ENCODE measurements at places on chromosomes 4 and X.
A peak's percentile ranks its signal among the peaks of the same experiment; 100 is the strongest.

- DNase-seq = no peak
Observed at GRCh38 chr4:40990899-40991265, 223.5 kb downstream of the APBB2 start.

DNA sequence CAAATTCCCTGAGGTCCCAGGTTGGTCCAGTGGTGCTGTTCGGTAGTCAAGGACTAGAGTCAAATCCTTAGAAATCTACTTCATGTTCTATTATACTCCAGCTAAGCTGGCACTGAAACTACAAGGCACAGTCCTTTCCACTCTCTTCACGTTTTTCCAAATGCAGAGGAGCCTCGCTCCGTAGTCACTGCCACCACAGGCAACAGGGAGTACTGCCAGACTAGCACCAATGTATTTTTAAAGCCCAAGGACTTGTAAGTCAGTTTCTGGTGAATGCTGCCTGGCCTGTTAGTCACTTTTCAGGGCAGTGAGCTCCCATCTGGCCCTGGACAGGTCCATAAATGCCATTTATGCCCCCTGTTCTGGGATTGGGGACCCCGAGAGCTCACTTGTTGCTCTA is 323.5 kb downstream of the FAM47A start:
- no peak for DNase-seq

GRCh38 chr4:173398220-173398619 is 696 bp downstream of the SCRG1 start:
- no peak for DNase-seq

DNA sequence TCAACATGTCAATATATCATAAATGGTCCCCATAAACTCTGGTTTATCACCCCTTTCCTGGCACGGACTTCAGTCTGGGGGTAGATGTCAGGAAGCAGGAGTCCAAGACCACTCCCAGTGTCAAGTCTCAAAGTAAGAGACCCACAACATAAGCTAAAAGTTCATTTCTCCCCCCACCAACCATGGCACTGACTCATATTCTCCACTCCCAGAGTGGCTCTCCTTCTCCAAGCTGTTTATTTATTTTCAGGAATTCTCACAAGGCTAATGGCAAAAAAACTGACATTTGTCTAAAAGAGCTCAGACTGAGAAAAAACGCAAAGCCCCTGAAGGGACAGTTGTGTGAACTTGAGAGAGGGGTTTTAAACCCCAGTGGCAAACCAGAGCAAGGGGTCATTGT is 217.0 kb downstream of the RAB28 start:
- no peak for DNase-seq

- DNase-seq = no peak
Observed at GRCh38 chr4:127629371-127629770, 3.4 kb upstream of the INTU start.

DNA sequence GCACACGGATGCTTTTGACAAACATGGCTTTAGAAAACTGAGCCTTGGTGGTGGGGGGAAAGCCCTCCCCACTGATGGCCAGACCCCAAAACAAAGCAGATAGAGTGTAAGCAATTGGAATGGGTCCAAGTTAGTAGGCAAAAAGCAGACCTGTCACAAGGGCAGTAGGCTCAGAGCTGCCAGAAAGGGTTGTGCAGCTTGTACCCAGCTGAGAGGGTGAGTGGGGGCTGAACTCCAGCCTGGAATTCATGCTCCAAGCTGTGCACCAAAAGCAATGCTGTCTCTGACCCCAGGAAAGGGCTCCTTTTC is 101.1 kb upstream of the TEX13D start:
- DNase-seq = no peak

DNA sequence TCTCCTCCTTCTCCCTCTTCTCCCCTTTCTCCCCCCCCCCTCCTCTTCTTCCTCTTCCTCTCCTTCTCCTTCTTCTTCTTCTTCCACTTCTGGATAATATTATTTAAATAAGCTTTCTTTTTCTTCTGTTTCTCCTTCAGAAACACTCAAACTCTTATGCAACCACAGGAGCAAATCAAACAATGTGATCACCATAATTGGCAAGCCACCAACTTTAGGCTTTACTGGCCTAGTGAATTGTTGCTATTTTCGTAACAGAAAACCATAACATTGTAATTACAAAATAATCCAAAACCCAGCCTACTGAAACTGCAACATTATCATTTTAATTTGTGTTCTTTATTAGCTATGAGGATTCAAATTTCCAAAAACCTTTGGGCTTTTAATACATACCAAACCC is 14.3 kb downstream of the DCAF8L1 start:
- no peak for DNase-seq

DNA sequence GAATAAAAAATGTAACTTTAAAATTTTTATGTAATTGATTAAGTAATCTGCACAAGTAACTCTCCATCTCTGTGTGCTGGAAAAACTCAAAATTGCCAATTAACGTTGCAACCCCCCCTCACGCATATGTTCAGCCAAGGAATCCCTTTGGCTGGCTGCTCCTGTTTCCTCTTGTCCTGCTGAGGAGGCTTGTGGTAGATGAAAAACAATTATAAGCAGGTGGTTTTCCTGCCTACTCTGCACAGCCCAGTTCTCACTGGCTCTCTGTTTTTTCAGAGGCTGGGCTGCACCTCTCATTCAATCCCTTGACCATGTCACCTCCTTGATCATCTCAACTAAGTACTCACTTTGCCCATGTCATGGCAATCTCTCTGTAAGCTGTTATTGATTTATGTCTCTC is 1068.4 kb downstream of the ARAP2 start:
- DNase-seq = no peak

GRCh38 chrX:120205816-120206753 is 44.5 kb upstream of the ZBTB33 start:
- DNase-seq = peak; percentile 21

- DNase-seq = no peak
Observed at GRCh38 chrX:103382877-103383276, 6.5 kb downstream of the BEX3 start.

GRCh38 chrX:153411255-153411987 is at the start of gene ZFP92:
Gene ZFP92 (plus strand): TSS chrX:153411472. CDS start chrX:153418323, 6,851 bp downstream.
- no peak for DNase-seq

GRCh38 chr4:73187325-73187724 is 71.3 kb downstream of the ANKRD17 start:
- DNase-seq = peak; percentile 14

DNA sequence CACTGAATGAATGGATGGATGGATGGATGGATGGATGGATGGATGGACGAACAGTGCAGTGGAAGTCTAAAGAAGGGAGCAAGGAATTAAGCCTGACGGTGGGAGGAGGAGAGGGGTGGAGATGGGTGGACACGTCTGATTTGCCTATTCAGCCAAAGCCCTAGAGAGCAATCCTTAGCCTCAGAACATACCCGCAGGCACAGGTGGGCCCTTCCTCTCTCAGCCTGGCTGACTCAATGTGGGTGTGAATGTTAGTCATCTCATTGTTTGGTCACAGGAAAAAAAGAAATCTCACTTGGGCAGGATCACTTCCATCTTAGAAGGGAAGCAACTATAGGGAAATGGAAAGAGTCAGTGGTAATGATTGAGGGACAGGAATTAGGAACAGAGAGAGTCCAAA is 165.9 kb downstream of the PJA1 start:
- DNase-seq = peak; percentile 30

- DNase-seq = no peak
Observed at GRCh38 chrX:4243759-4244158, 530.3 kb upstream of the PRKX start.

DNA sequence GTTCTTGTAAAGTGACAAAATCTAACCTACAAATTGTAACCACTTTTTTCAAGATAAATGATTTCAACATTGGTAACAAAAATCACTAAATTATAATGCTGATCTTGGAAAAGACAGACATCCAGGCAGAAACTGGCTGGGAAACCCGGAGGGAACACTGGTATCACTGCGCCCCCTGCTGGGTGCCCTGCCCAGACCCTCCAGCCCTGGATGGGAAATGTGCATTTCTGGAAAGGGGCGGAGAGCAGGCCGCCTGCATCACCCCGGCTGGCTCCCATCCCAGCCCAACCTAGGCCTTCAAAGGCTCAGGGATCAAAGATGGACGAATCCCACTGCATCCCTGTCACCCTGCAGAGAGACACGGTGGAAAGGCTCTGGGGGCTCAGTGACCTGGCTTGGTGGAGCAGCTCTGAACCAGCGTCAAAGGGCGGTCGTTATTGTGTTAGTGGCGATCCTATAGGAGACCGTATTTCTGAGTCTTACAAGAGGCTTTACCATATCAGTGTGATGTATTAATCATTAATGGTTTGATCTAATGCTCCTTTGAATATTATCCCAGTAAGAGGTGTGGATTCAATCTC is 37.3 kb downstream of the ACOX3 start:
- DNase-seq = peak; percentile 76

DNA sequence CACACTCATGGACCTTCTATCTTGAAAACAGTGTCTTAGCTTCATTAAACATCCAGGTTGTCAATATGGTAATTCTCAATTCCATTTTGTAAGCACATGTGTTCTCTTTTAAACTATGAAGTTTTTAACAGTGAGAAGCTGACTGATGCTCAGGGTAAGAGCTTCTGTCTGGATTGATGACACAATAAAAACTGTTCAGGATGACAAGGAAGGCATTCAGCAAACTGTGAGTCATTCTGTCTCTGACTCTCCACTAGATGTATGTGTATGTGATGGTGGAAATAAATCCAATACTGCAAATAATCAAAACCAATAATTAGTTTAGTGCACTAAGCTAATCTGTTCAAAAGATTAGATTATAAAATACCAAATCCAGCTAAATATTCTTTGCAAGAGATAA is 115.3 kb upstream of the ARX start:
- peak; percentile 1 for DNase-seq

DNA sequence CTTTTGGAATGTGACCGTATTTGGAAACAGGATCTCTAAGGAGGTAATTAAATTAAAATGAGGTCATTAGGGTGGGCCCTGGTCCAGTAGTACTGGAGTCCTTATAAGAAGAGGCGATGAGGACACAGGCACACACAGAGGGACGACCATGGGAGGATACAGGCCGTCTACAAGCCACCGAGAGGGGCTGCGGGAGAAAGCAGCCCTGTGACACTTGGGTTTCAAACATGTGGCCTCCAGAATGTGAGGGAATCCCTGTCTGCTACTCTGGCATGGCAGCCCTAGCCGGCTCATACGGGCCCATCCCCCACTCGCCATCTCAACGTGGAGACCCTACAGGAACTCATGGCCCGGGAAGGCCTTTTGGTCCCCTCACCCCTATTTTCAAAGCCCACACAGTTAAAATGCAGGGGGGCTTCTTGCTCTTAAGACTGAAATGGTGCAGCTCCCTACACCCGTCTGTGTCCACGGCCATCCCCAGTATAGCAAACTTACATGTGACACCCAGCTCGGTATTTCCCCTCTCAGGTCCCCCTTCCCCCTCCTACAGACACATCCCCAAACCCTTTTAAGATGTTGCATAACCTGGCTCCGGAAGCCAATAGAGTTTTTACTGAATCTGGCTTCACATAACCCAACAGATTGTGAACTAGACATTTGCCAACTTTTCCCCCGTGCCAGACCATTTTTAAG is 124.1 kb upstream of the TBL1X start:
- peak; percentile 36 for DNase-seq

DNA sequence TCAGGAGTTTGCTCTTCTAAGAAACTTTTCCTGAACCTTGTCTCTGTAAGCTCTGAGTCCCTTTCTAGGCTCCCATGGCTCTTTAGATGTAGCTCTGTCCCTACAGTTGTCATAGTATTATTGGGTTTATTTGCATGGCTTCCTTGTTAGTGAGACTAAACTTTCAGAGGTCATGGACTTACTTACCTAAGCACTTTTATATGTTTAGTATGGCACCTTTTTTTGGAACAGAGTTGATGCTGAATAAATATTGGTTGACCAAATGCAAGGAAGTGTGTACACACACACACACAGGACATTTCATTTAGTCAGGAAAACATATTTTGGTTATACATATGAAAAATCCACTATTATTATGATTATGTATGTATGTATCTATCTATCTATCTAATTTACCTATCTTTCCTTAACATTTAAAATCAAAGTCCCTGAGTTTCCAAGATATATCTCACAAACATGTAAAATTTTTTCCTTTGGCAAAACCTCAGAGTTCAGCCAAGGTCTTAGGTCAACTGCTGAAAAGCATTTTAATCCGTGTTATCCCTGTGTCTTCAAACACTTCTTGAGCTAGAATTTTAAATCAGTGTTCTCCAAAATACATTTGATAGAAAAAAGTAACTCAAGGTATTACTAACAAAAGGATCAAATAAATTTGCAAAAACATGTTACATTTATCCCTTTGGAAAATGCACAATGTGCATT is 47.1 kb upstream of the GBA3 start:
- no peak for DNase-seq

DNA sequence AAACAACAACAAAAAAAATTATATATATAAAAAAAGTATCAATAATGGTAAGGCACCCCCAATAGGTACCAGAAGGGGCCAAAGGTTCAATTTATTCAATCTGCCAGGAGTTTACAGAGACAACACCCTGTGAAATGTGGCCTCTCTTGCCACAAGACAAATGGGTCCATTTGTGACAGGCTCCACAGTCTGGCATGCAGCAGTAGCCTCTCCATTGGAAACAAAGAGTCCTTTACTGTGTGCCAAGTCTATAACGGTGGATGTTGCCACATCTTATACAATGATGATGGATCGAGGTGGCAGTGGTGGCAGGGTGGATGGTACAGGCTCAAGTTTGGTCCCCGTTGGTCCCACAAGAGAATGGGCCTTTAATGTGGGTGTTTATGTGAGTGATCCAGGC is 70.1 kb upstream of the SH3RF1 start:
- no peak for DNase-seq

- no peak for DNase-seq
Observed at GRCh38 chr4:98581126-98581525, 77.3 kb downstream of the TSPAN5 start.

- DNase-seq = no peak
Observed at GRCh38 chr4:57132743-57133137, 22.6 kb upstream of the IGFBP7 start.

- no peak for DNase-seq
Observed at GRCh38 chr4:2798399-2799223, 5.7 kb downstream of the SH3BP2 start.

DNA sequence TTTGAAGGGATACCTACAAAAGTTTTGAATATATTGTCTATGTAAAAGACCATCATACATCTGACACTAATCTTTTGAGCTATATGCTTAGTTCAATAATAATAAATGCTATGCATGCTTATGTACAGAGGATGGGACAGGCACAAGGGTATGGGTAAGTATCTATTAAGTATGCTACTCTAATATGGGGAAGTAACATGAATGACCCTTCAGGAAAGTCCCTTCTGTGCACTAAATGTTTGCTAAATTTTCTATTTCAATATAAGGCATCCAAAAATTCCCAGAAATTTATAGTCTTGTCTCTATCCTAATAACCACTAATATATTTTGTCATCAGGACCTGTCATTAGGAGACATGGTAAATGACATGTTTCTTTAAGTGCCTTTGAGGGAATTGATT is 19.0 kb downstream of the ATP8A1 start:
- DNase-seq = no peak

DNA sequence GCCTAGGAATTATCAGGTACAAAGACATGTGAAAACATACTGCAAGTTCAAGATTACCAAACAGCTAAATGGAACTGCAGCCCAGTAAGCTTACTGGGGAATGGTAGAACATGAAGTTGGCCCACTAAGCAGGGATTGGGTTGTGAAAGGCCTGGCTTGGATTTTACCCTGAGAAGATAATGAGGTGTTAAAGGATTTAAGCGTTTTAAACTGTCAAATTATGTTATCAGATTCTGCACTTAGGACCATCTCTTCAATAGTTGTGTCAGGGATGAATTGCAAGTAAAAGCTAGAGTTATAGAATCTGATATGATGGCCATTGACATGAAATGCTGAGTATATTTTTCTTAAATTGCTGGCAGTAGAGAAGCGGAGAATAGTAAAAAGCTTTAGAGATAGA is 225.7 kb downstream of the GRID2 start:
- DNase-seq = no peak

GRCh38 chr4:108119199-108119800 is 49.4 kb downstream of the LEF1 start:
- peak; percentile 9 for DNase-seq

Measured in LHCN-M2 (cell line).